ENCODE measurements at places on chromosomes 3 and 15.

DNA sequence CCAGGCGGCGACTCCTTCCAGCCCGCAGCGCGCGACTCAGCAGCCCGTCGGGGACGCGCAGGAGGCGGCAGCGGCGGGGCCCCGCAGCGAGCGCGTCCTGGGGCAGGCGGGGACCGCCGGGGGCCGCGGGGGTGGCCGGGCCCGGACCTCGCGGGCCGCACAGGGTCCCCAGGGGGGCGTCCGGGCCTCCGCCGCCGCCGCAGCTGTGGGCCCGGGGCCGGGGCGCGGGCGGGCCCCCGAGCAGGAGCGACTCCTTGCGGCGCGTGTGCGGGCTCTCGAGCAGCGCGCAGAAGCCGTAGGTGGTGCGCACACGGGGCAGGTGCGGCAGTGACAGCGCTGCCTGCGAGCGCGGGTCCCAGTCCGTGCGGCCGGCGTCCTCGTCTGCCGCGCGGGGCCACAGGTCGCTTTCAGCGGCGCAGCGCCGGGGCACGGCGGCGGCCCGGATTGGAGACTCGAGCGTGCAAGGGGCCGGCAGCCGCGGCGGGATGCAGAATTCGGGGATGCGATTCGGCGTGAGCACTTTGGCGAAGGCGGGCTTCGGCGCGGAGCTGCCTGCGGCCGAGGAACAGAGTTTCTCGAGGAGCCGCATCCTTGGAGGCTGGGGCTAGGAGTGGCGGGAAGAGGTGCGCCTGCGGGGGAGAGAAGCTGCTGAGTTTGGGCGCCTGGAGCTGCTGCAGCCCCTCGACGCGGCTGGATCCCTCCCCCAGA is 535 bp downstream of the C2CD4B start:
- no peak for DNase-seq

- DNase-seq: no peak
These were observed 114.4 kb downstream of the PLCL2 start for GRCh38 chr3:16999161-16999560.

DNA sequence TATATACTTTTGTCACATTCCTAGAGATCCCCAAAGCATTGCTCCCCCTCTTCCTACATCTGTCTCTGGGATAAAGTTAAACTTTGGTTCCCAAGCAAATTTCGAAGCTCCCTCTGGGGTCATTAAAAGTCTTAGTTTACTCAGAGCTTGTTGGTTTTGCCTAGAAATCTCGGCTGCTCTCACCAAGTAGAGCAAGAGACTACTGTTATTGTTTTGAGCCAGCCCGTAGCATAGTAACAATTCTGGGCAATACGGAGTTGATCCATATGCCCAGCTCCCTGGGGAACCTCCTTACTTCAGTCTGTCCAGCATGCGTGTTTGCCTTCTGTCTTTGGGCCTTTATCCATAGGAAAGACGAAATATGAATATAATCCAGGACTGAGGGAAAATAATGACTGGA is 10.0 kb upstream of the P3H2 start:
- DNase-seq: no peak

DNA sequence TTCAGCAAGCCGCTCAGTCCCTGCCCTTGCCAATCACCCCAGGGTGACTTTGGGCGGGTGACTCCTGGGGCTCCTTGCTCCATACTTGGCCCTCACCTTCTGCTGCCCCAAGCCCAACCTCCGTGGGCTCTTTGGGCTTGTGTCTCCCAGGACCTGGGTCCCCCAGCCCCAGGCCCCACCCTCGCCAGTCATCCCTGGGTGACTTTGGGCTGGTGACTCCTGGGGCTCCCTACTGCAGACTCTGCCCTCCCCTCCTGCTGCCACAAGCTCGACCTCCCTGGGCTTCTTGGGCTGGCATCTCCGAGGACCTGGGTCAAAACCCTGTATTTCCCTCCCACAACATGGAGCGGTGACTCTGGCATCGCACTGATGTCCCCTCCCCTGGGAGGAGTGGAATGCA is 151.5 kb downstream of the GOLGA6L4 start:
- DNase-seq: no peak

- no peak for DNase-seq
These were observed 60.8 kb upstream of the UMPS start for GRCh38 chr3:124669470-124669869.

- no peak for DNase-seq
These were observed 302.5 kb downstream of the GABRG3 start for GRCh38 chr15:27273506-27273905.

DNA sequence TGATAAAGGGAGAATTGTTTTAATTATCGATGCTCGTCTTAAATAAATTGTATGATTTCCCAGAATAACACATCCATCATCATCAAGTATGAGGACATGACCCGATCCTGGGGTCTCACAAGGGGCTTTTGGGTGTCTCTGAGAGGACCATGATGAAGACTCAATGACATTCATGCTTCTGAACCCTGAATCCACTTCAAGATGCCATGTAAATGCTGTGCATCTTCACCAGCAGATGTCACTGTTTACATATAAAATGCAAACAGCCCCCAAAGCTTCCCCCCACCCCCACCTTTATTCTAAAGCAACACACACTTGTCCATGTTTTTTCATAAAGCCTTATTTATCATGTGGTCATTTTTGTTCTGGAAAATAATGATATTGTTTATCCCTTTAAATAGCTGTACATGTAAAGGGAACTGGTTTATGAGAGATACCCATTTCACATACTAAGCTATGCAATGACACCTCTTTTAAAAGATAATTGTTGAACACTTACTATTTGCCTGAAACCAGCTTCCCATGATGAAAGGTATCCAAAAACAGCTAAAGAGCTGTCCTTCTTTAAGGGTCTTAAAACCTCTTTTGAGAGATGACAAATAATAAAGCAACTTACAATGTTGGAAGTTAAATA is 69.7 kb upstream of the UBE3A start:
- DNase-seq: no peak

DNA sequence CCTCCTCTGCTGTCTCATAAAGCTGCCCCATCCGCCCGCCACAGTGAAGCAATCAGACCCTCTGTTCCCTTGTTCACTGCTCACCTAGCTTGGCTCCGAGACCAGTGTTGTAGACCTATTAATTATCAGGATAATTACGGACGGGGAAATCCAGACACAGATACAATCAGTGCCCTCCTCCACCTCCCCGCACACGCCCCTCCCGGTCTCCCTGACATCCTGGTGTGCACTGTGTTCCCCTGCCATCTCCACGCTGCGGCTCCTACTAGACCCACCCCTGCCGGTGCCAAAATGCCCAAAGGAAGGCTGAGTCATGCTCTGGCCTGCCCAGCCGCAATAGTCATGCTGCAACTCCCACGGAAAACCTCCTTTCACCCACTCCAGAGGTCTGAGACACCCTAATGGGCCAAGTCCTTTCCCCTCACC is 277.3 kb upstream of the TLE3 start:
- DNase-seq: no peak

DNA sequence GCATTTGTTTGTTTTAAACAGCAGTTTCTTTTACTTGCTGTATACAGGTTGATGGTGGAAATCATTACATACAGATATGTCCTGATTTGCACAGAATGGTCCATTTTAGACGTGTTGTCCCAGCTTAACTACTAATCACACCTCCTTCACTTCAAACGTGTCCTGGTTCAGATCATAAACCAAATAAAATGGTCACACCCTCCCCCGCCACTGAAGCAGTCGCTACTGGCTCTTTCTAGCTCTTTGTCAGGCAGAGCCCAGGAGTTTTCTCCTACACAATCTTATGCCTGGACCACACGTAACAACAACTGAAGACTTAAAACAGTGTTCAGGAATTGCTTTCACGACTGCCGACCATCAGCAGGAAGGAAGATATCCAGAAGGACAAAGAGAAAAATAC is 73.6 kb downstream of the MESD start:
- DNase-seq: no peak

- DNase-seq: no peak
These were observed 4.1 kb upstream of the BLM start for GRCh38 chr15:90713081-90713480.

GRCh38 chr3:113275929-113276750 is 64.8 kb downstream of the BOC start:
- no peak for DNase-seq

- DNase-seq: no peak
These were observed 249.6 kb downstream of the THRB start for GRCh38 chr3:24245056-24245455.

DNA sequence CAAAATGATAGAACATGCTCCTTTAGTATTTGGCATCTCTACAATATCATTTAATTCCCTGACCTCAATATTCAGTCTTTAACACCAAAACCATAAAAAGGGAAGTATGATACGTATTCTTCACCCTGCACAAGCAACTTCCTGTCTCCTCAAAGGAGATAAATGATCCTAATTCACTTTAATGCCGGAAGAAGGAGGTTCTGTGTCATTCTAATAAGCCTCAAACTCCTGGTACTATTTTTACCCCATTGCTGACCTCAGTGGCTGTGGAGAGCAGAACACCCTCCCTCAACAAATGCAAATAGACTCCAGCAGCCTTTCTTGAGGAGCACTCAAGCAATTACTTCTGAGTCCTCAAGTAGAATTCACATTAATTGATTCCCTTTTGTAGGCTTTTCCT is 173.3 kb downstream of the TMEM108 start:
- no peak for DNase-seq

DNA sequence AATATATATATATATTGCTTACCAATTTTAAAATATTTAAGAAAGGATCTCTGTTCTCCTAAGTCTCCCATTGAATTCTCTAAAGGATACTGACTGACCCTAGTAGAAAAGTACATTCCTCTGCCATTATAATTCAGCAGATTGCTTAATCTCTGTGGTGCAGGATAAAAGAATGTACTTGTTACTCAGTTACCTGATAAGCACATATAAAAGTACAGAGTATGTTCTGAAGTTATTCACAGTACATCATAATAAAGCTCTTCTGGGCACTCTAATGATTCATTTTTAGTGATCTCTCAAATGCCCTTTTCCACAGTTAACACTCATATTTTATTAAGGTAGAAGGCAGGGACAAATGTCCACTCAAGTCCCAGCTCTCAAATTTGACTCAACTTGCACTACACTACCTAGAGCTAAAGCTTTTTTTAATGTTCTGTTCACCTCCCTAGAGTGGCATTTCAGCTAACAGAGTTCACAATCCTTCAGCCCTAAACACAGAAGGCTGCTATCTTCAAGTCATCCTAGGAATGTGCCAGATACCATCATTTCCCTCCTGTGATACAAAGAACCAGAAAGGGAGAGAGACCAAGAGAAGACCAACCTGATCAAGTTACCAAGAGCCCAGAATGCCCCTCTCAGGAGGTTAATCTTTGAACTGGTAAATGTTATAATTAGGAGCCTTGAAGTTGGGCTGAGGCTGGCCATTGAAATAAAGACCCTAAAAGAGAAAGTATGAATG is 53.3 kb downstream of the MEIS2 start:
- no peak for DNase-seq

DNA sequence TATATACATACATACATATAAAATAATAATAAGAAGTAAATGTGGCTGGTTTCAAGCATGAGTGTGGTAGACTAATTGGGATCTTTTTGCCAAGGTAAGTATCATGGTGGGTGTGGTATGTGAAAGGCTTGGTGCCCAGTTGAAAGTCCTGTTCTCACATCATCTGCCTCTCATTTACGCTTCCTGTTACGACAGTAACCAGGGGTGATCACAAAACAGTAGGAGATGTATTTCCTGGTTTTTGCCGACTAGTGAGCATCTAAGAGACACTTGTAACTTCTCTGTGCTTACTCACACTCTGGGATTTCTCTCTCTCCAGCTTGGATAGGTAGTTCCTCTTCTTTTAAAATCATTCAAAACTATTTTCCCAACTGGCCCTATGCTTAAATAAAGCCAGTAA is 1028.3 kb upstream of the NR2F2 start:
- DNase-seq: no peak

DNA sequence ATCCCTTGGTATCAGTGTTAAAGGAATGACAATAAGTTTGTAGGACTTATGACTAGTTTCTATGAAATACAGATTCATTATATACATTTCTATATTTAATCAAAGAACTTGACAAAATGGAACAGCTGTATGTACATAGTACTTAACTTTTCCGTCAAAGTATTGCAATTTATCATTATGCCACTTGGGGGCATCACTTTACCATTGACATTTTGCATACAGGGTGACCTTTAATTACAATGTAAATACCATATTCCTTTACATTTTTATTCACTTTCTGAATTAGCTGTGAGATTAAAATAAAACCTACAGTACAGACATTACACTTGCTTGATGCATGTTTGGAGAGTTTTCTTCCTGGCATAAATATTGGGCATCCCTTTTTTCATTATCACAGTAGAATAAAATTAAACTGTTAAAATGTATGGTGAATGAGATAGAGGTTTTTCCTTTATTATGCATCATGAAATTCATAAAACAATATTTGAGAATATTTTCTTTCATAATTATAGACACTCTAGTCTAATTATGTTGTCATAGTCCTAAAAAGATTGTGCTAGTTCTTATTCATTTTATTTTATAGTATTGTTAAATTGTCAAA is 6.9 kb downstream of the NEK11 start:
- peak; percentile 27 for DNase-seq

DNA sequence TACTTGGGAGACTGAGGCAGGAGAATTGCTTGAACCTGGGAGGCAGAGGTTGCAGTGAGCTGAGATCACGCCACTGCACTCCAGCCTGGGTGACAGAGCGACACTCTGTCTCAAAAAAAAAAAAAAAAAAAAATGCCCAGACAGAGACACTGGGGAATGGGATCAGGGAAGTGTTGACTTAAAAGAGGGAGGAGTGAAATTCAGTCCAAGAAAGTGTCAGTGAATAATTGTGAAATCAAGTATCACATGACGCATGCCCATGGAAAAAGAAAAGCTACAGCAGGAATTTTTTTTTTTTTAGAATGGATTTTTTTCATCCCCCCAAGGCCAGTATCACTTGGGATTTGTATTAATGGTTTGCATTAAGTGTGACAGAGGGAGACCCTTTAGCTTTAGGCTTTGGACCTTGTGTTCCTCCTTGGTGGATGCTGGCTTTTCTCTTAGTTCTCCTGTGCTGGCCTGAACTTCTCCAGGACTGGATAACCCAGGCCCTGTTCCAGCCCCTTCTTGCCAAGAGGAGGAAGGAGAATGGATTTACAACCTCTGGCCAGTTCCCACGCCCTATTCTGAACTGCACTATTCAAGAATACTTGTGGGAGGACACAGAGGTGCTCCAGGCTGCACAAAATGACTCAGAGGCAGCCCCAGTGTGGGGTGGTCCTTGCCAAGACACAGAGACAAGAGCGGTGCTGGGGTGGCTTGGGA is 36.7 kb upstream of the ZNF774 start:
- DNase-seq: peak; percentile 64
